Cardiac muscle cell (in vitro differentiated cells and primary cell): ENCODE measurements at places on chromosomes 16 and 17. TPM values are rescaled to one million over a fixed set of nuclear protein-coding genes. Genes with fewer than 3 reads are reported as not detected.

The EVPLL gene
- not detected in 2 replicates for total RNA-seq

The NKD1 gene
- total RNA-seq, result 0.86 and 1.8 TPM in 2 replicates

The GLTPD2 gene
- total RNA-seq, result not detected in 2 replicates

The OR3A3 gene
- total RNA-seq, result not detected in 2 replicates

The MFAP4 gene
- total RNA-seq, result 14.1 and 16.7 TPM in 2 replicates

The BAIAP3 gene
- total RNA-seq, result 7.4 and 8.1 TPM in 2 replicates

The GUCY2D gene
- total RNA-seq, result 1.1 TPM in 1 of 2 replicates, not detected in the other

The ADAM11 gene
- 72.3 and 116 TPM in 2 replicates for total RNA-seq

The DPEP3 gene
- 0.07 TPM in 1 of 2 replicates, not detected in the other for total RNA-seq

The PRAC2 gene
- total RNA-seq, result not detected in 2 replicates

The OR3A2 gene
- total RNA-seq, result not detected in 2 replicates

The CCL15 gene
- total RNA-seq, result not detected in 2 replicates

The TEKT1 gene
- total RNA-seq, result 0.28 TPM in 1 of 2 replicates, not detected in the other

The OR1F1 gene
- not detected in 2 replicates for total RNA-seq

The CHD9NB gene
- total RNA-seq, result 0.12 TPM in 1 of 2 replicates, not detected in the other

The UTS2R gene
- 4.4 and 10.8 TPM in 2 replicates for total RNA-seq

The HS3ST2 gene
- total RNA-seq, result not detected in 2 replicates

The ARL16 gene
- 44.3 and 58.3 TPM in 2 replicates for total RNA-seq
